ENCODE measurements at places on chromosomes 3 and 15.

GRCh38 chr15:34610354-34610753, 26.9 kb upstream of the GOLGA8B start:
- no peak for DNase-seq

- DNase-seq = peak; percentile 8
Measured at GRCh38 chr3:71582036-71582611, 1.4 kb downstream of the FOXP1 start.

GRCh38 chr3:141091426-141091825, 40.3 kb downstream of the SPSB4 start:
- no peak for DNase-seq

- no peak for DNase-seq
Measured at GRCh38 chr3:50442945-50443579, 60.4 kb downstream of the CACNA2D2 start.

DNA sequence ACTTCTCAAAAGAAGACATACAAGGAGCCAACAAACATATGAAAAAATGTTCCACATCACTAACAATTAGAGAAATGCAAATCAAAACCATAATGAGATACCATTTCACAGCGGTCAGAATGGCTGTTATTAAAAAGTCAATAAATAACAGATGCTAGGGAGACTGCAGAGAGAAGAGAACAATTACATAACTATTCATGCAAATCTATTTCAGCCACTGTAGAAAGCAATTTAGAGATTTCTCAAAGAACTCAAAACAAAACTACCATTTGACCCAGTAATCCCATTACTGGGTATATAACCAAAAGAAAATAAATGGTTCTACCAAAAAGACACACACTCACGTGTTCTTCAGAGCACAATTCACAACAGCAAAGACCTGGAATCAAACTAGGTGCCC, 116.3 kb downstream of the VPS13C start:
- no peak for DNase-seq

GRCh38 chr3:30294241-30294667, 312.1 kb upstream of the TGFBR2 start:
- DNase-seq = no peak

- DNase-seq = no peak
Measured at GRCh38 chr3:148729476-148730055, 31.9 kb downstream of the AGTR1 start.

GRCh38 chr15:65935391-65935790, 66.1 kb downstream of the RAB11A start:
- no peak for DNase-seq

GRCh38 chr3:61794341-61794740, 233.0 kb downstream of the PTPRG start:
- DNase-seq = no peak

- no peak for DNase-seq
Measured at GRCh38 chr15:84750583-84751092, 2.2 kb downstream of the ZNF592 start.

DNA sequence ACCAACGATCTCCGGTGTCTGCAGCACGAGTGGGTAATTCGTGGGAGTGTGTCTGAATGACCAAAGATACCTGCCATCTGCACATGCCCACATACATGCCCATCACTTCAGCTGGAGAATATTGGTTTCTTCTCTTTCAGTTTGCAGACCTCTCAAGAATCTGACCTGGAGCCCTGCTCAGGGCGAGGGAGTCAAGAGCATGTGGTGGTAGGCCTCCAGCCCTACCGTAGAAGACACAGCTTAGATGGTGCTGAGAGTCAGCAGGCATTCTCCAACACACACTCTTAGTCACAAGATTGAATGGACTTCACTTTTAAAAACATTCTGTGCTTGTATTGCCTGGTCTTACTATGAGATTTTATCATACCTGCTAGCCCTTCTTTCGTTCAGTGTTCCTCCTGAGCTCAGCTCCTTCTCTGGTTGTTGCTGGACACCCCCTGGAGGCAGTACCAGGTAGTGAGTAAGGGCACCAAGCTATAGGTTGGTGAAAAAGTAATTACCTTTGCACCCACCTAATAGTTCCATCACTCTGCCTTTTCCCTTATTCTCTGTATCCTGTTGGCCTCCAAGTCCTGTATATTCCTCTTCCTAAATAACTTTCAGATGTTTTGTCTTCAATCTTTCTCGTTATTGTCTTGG, 252.0 kb downstream of the CACNA2D3 start:
- no peak for DNase-seq

DNA sequence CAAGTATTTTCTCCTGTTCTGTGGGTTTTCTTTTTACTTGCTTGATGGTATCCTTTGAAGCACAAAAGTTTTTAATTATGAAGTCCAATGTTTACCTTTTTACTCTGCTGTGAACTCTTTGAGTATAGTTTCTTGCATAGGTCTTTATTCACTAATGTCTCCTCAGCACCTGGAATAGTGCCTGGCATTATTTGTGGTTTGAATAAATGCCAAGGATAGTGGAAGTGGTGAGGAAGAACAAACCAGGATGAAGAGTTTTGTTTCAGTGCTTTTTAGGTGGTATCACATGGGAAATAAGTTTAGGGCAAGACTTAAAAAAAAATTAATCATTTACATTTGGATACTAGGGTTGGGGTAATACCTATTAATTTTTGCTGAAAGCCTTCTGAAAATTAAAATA, 25.7 kb downstream of the GPD1L start:
- DNase-seq = no peak

DNA sequence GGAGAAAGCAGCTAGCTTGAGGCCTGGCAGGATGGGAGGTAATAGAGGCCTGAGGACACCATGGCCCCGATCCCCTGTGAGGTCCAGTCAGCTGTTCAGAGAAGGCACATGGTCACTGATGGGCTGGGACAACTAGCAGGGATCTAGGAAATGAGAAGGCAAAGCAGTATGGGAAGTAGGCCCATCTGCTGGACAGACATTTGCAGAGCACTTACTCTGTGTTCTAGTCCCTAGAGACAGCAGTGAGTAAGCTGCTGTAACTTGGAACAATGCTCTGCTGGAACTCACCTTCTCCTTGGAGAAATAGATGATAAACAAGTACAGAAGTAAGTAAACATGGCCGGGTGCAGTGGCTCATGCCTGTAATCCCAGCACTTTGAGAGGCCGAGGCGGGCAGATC, 7.1 kb downstream of the ECE2 start:
- no peak for DNase-seq

DNA sequence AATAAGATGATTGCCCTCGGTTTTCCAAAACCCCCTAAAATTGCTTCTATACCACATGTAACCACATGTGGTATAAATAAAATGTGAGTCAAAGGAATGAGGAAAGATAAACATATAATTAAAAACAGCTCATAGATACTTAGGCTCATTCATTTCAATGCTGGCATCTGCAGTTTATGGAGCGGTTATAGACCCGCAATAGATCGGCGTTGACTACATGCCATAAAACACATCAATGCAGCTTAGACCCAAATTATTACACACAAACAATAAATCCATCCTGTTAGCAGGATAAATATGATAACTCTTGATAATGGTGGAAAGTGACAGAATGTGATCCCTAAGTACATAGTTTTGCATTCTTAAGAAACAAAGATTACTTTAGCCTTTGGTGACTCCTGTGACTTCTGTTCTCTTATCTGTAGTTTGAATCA, 143.7 kb downstream of the NR2F2 start:
- no peak for DNase-seq

DNA sequence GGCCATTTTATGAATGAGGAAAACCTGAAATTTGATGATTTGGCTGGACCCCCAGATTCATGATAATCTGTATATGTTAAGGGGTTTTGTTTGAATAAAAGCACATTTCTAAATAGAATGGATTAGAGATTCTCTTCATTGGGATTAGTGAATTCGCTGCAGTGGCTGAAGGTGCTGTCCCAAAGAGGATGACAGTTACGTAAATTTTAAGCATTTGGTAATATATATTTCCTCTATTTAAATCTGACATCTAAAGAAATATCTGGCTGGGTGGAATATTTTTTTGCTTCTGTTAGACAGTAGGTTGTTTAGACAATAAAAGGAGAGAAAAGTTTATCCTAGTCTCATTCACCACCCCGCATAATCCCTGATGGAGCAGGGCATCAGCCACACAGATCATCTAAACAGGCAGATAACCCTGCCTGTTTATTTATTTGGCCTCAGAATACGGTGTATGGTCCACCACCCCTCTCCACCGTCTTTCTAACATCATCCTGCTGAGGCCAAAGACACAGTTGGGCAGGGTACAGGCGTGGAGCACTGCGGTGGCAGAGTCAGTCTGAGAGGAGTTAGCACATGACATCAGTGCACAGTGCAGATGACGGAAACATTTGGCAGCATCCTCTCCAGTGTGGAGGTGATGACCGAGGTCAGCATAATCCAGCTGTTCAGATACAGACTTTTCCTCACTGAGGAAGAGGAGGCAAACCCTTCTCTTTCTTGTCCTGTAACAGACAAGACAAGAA, 20.4 kb upstream of the NFKBIZ start:
- DNase-seq = no peak

GRCh38 chr3:126501736-126502135, 15.8 kb downstream of the UROC1 start:
- DNase-seq = no peak

GRCh38 chr3:81378552-81379293, 382.7 kb downstream of the GBE1 start:
- DNase-seq = no peak

DNA sequence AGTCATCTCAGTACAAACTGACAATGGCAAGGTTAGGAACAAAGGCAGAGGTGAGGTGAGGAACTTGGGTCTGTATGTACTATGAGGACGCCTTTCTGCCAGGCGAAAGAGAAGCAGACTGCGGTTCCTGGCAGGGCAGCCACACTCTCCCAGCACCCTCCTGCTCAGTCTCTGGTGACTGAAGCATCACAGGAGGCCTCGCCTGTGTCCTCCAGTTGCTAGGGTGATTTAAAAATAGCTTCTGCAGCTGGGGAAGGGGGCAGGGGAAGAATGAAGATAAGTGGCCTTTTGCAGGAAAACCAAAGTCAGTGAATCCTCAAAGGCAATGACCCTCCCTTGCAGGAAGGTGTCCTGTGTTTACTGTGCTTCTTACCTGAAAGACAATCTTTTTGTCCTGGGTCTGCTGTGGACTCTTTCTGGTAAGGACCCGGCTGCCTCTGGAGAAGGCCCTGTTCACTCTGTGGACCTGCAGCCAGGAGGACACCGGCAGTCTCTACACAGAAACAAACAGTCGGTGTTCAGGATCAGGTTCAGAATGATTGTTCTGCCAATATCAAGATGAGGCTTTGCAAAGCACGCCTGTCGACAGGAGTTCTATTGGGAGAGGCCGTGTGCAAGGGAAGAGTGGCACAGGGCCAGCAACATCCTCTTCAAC, 65.7 kb upstream of the DGKG start:
- DNase-seq = no peak

DNA sequence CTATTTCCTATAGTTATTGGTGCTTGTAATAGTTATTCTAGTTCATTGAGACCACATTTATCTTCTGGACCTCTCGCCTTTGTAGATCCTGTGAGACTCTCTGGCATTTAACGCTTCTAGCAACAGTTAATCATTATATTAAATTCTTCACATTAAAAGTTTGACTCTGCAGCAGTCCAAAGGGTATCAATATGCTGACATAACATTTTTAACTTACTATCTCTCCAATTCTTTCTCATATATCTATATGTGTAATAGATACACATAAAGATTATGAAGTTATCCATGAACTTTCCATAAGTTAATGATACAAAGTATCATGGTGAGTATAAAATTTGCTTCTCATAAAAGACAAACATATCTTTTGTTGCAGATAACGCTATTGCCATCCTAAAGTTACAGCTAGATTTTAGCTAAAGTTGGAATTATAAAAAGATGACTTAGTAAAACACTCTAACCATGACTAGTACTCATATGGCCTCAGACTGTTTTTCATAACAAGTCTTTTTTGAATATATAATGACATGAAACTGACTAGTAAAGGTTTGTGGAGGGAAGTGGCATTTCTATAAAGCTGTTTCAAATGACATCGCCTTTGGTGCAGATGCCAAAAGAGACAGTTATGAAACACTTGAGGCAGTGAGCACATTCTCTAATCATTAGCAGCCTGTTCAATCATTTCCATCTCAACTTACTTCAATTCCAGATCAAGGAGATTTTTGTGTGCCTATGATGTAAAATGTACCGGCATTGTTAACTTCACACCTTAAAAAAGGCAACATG, 379.3 kb upstream of the CBLB start:
- no peak for DNase-seq

DNA sequence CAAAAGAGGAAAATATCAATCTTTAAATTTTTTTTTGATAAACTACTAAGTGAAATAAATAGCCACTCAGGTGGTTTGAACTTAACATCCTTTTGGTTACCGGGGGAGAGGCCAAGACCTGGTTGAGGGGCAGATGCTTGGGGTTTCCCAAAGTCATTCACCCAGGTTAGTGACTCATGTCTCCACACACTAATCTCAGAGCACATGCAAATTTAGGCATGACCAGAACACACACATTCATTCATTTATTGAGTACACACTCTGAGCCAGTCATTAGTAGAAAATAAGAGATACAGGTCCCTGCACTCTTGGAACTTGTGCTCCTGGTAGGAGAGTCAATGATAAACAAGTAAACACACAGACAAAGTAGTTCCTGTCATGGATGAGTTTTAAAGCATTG, 7.3 kb downstream of the ILDR1 start:
- peak; percentile 14 for DNase-seq

DNA sequence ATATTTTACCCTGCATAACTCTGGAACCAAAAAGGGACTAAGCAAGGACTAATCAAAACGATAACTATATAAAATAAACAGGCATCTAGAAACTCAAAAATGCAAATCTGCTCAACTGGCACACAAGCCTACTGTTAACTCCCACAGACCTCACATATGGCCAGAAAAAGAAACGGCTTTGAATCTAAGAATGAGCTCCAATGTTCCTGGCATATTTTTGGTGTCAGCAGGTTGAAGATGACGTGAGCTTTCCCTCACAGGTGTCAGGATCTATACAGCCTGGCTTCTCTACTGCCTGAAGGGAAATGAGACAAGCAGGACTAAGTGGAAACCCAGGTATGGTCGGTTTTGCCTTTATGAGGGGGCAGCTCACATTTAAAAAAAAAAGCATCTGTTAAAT, 120.1 kb upstream of the SPATA12 start:
- no peak for DNase-seq

DNA sequence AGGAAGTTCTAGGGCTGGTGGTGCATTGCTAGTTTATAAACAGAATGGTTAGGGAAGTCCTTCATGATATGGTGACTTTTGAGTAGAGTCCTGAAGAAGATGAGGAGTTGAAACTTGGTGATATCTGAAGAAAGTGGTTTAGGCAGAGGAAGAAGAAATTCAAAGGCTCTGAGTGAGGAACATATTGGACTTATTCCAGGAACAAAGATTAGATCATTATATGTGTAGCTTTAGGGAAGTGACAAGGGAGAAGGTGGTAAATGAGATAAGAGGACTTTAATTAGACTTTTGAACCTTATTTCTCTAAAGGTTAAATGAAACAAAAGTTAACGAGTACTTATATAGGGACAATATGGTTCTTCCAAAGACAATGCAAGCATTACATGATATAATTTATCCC, 286.7 kb downstream of the DOCK3 start:
- DNase-seq = no peak

DNA sequence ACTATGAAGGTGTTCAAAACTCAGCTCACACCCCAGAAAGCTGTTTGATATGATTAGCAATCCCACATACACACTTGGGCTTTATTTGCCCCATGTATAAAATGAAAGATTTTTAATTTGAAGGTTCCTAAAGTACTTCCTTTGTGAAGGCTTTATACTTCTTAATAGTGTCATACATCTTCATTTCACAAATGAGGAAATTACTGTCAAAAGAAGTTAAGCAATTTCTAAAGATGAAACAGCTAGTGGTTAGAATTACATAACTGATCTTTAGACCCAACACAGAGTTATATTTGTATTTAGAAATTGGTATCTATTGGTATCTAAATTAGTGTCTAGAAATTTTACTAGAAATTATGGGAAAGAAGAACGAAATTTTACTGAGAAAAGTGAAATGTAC, 7.1 kb downstream of the CD200R1 start:
- DNase-seq = no peak
